GM19239 (cell line): ENCODE measurements at places on chromosomes 2 and 18.

DNA sequence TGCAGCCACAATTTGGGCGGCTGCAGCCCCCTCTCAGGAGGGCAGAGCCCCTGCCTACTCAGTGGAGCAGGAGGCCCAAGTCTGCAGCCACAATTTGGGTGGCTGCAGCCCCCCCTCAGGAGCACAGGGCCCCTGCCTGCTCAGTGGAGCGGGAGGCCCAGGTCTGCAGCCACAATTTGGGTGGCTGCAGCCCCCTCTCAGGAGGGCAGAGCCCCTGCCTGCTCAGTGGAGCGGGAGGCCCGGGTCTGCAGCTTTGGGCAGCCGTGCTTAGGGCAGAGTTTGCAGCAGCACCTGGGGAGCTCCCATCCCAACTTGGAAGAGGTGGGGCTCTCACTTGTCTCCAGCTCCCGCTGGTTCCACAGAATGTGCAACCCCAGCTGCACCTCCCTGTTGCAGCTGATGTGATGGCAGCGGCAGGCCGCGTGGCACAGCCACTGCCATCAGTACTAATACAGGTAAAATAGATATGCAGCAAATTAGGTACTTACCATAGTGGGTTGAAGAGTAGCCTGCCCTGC lies 99.4 kb downstream of the TWIST2 start:
- DNase-seq = no peak

GRCh38 chr2:117339980-117340379 lies 474.5 kb upstream of the DDX18 start:
- no peak for DNase-seq

GRCh38 chr2:39994151-39994550 lies 215.1 kb upstream of the THUMPD2 start:
- DNase-seq = no peak

GRCh38 chr18:48777744-48778116 lies 173.0 kb downstream of the SMAD7 start:
- no peak for DNase-seq

- no peak for DNase-seq
Observed at GRCh38 chr2:106307860-106308259, 113.8 kb upstream of the UXS1 start.

GRCh38 chr2:173296235-173296634 lies 58.4 kb upstream of the CDCA7 start:
- DNase-seq = no peak

DNA sequence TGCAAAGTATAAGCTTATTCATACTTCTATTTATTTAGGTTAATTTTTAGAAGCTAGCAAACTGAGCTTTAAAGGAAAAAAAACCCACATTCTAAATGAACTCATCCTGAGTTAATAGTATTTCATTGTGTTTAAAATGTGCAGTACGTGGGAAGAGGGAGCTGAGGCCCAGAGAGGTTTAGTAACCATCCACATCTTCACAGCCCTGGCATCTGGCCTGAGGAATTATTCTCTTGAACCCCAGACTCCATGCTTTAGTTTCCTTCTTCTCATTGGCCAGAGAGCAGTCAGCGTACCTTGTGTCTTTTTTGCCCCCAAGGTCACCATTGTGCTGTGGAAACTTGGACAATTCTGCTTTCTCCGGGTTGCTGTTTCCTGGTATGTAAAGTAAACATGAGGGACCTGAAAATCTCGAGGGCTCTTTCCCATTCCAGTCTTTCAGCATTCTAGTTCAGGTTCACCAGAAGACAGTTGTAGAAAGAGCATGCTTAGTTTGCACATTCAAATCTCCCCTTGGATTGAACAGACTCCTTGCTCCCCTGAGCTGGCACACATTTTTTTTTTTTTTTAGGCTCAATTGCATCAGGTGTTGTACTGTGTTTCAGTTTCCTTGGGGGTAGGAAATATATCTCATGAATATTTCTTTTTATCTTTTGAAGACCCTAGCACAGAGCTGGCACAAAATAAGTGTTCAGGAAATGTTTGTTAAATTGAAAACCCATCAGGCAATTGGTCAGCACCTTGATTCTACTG lies 81.4 kb downstream of the MYCN start:
- no peak for DNase-seq

DNA sequence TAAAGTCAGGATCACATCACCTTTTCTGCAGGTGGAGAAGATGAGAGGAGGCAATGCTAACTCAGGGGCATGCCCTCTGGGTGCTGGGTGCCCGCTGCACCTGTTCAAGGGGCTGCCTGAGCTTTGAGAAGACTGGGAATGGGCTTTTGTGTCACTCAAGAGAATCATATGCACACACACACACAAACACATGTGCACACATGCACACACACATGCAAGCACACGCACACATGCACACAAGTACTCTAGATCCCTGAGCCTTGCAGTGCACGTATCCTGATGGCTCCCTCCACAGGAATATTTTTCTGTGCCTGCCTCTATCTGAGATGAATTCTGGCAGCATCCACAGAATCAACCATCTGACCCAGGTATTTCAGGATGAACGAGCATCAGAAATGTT lies 110.0 kb upstream of the TEX51 start:
- no peak for DNase-seq

GRCh38 chr18:24827501-24827900 lies 367.1 kb downstream of the HRH4 start:
- DNase-seq = no peak

DNA sequence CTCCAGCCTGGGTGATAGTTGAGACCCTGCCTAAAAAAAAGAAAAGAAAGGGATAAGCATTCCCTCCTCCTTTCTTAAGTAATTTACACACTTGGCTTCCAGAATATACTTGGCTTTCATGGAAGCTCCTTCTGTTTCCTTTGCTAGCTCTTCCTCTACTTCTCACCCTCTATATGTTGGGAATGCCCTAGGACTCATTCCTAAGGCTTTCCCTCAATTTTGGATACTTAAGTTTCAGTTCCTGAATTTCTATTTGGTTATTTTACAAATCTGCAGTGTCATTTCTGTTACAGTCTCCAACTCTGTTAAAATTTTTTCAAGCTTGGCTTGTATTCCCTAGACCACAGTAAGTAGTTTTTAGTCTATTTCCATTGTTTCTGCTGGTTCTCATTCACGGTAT lies 23.6 kb downstream of the SP3 start:
- DNase-seq = no peak
